ENCODE measurements at places on chromosomes 7 and 10. TPM values are rescaled to one million over a fixed set of nuclear protein-coding genes. Genes with fewer than 3 reads are reported as not detected.

GRCh38 chr10:102713539-102713813, 721 bp downstream of the ARL3 start:
- no peaks in the 10 kb centered on the region for H3K27me3 ChIP-seq
- peak overlapping the region; percentile 51 for H3K27ac ChIP-seq
- peaks cover 12% of the 10 kb centered on the region for H3K4me1 ChIP-seq
- no peak for DNase-seq
- H3K4me3 ChIP-seq: peak overlapping the region; percentile 85

GRCh38 chr10:46033602-46034011, 3.2 kb upstream of the NCOA4 start:
- no peak overlapping the region for H3K4me3 ChIP-seq
- H3K27me3 ChIP-seq: no peaks in the 10 kb centered on the region
- no peak for DNase-seq
- H3K36me3 ChIP-seq: no peaks in the 10 kb centered on the region
- H3K27ac ChIP-seq: no peak overlapping the region

DNA sequence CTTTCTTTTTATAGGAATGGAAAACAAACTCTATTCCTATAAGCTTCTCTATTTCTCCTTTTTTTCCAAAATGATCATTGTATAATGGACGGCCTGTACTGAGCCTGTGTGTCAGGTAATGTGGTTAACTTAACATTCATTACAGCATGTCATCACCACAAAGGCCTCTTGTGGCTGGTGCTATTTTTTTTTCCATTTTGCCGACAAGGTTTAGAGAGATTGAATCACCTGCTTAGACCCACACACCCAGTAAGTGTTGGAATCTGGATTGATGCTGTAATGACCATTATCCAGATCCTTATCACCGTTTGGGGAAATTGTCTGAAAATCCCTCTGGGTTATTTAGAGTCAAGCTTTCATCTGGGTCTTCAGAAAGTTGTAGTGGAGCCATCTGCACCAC, 18.5 kb downstream of the AKR1B15 start:
- peaks cover 4% of the 10 kb centered on the region for H3K4me1 ChIP-seq
- H3K27ac ChIP-seq: no peak overlapping the region
- H3K36me3 ChIP-seq: no peaks in the 10 kb centered on the region
- H3K4me3 ChIP-seq: no peak overlapping the region

DNA sequence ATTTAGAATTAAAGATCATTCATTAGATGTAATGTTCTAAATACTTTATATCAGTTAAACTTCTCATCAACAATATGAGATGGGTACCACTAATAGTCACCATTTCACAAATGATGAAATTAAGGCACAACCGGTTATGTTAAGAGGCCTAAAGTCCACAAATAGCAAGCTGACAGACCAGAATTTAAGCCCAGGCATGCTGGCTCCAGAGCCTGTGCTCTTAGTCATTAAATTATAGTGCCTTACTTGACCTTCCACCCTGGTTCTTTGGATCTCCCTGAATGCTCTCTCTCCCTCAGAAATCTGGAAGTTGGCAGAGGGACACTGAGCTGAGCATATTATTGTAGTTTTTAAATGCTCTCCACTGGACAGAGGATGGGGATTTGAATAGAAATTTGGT, 3.6 kb downstream of the LIPN start:
- DNase-seq: no peak
- no peak overlapping the region for H3K4me3 ChIP-seq
- H3K27ac ChIP-seq: no peak overlapping the region
- H3K36me3 ChIP-seq: no peaks in the 10 kb centered on the region

TDRD1 gene
- not detected for total RNA-seq

DNA sequence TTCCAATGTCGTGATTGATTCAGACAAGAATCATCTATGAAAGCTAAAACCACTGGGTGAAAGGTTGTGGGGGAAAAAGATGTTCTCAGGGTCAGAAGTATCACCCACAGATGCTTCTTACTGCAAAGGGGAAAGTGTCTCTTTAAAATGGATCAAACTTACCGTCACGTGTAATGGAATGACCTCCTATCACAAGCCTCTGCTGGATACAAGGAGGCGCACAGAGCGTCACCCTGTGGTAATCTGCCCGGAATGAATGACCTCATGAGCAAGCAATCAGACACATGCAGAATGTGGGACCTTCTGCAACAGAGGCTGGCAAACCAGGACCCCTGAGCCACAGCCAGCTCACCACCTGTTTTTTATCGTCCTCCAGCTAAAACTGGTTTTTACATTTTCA, 33.0 kb downstream of the WIPF3 start:
- H3K36me3 ChIP-seq: no peaks in the 10 kb centered on the region
- no peak overlapping the region for H3K27ac ChIP-seq
- no peak for DNase-seq
- H3K4me3 ChIP-seq: no peak overlapping the region

DNA sequence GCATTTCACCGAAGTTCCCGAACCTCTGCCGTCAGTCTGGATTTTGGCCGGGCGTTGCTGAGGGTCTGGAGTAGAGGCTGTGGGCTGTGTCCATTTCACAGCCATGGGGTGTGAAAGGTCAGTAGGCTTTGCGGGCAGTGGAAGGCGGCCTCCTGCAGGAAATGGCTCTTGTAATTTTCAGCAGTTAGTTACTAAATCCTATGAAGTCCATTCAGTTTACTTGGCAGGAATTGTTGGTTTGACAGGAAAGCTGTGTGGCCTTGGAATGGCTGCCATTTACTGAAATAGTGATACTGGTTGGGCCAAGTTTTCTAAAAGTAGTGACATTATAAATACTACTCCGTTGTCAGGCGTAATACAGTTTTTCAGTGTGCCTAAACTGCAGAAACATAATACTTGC, 303.7 kb downstream of the CCDC3 start:
- no peaks in the 10 kb centered on the region for H3K36me3 ChIP-seq
- H3K4me1 ChIP-seq: peaks cover 16% of the 10 kb centered on the region
- no peak overlapping the region for H3K27ac ChIP-seq

- no peaks in the 10 kb centered on the region for H3K27me3 ChIP-seq
- no peak overlapping the region for H3K4me3 ChIP-seq
- H3K36me3 ChIP-seq: no peaks in the 10 kb centered on the region
Measured at GRCh38 chr10:88850712-88851111, 932 bp downstream of the ANKRD22 start.

DNA sequence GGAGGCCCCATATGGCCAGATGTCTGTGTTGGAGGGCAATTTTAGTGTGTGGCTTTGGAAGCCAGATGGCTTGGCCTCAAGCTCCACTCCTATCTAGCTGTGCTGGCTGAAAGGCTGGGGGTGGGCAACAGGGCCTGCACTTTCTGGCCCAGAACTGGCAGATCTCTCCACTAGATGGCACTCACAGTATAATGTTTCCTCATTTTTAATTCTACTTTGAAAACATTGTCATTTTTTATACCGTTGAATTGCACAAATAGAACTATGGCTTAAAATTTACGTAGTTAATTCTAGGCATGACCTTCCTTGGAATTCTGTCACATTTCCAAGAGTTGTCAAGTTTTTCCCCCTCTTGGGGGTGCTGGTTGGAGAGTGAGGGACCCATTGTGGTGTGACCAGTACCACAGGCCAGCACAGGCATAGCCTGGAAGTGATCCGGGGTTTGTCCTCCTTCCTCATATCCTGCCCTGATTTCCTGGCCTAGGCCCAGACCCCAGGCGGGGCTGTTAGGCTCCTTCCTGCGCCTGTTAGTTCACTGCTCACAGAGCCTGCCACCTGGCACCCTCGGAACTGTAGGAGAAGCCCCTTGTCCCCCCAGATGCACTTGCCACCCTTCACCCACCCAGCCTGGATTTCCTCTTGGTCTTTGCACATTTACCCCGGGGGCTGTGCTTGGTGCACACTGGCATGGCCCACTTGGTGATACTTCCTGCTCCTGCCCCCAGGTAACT, 52.8 kb downstream of the ARHGAP22 start:
- H3K4me3 ChIP-seq: no peak overlapping the region
- DNase-seq: no peak
- no peaks in the 10 kb centered on the region for H3K36me3 ChIP-seq
- peaks cover 3% of the 10 kb centered on the region for H3K4me1 ChIP-seq

DNA sequence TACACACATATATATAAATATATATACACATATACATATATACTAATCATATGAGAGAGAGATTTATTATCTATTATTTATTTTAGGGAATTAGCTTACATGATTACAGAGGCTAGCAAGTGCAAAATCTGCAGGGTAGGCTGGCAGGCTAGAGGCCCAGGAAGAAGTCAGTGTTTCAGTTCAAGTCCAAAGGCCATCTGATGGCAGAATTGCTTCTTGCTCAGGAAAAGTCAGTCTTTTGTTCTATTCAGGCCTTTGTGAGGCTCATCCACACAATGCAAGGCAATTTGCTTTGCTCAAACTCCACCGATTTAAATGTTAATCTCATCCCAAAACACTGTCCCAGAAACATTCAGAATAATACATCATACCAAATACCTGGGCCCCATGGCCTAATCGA, 2.6 kb upstream of the C10orf120 start:
- DNase-seq: no peak
- no peaks in the 10 kb centered on the region for H3K4me1 ChIP-seq
- no peak overlapping the region for H3K4me3 ChIP-seq
- H3K27me3 ChIP-seq: no peaks in the 10 kb centered on the region
- H3K27ac ChIP-seq: no peak overlapping the region

NHLRC2 gene
- 21.9 TPM for total RNA-seq

GRCh38 chr10:7354330-7355047, 56.3 kb downstream of the SFMBT2 start:
- H3K36me3 ChIP-seq: no peaks in the 10 kb centered on the region
- no peaks in the 10 kb centered on the region for H3K4me1 ChIP-seq
- no peak for DNase-seq
- H3K27me3 ChIP-seq: no peaks in the 10 kb centered on the region
- no peak overlapping the region for H3K4me3 ChIP-seq

DNA sequence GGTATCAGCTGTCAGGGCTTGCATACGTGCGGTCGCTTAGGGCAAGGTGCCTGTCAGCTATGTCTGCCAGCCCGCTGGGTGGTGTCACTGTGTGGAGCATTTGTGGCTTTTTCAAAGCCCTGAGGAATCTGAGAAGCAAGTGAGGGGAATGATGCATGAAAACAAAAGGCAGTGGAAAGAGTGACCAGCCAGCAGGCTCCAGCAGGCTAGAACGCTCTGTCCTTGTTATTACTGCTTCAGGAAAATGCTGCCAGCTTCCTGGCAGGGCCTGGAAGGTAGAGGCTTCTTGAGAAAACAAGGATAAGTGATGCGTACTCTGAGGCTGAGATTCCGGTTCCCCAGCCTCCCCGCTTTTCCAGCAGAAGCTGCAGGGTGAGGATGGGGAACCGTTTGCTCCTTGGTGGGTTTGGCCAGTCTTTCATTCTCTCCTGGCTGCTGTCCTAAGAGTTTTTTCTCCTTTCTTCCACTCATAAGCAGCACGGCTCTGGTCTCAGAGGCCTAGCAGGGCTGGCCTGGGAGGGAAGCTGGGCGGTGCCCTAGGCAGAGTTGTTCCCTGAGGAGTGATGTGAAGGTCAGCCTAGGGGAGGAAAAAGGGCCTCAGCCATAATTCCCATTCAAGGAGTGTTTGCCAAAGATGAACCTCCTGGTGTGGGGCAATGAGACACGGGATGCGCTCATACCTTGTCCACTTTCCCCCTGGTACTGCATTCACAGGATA, 42.8 kb upstream of the MKLN1 start:
- no peaks in the 10 kb centered on the region for H3K27me3 ChIP-seq
- peak overlapping the region; percentile 54 for H3K4me3 ChIP-seq
- no peaks in the 10 kb centered on the region for H3K36me3 ChIP-seq
- peaks cover 27% of the 10 kb centered on the region for H3K4me1 ChIP-seq
- DNase-seq: peak; percentile 47

CDHR1 gene
- 0.14 TPM for total RNA-seq

NKX1-2 gene
- total RNA-seq: not detected

DNA sequence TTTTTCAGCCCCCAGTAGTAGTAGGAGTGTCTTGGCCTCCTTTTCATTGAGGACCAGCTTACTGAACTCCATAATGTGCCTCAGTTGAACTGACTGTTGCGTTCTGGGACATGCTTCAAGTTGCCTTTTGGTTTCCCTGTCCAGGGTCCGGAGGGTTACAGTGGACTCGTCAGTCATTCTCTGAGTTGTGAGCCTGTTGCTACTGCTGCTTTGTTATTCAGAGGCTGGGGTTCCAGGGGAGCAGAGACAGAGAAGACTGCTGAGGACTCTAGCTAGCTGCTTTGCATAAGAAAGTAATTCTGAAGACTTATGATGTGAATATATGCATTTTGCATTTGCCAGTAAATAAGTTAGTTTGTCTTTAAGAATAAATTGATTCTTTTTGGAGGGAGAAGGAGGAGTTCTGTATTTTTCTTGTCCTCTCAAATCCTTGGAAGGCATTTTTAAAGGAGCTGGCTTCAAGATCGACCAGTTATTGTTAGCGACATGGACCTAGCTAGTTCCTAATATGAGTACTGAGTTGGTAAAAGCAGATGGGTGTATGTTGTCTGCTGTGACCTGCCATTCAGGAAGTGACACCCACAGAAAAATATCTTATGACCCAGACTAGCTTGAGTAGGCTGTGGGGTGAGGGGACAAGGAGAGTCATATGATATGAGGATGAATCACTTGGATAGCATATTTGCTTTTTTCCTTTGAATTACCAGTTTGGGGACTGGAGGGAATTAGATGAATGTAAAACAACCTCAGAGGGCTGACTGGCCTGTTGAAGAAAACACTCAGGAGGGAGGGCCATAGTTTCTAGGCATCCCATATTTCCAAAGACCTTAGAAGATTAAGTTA, 8.3 kb downstream of the PI4K2A start:
- no peak for DNase-seq
- peaks cover 10% of the 10 kb centered on the region for H3K4me1 ChIP-seq
- H3K36me3 ChIP-seq: peaks cover 20% of the 10 kb centered on the region
- H3K4me3 ChIP-seq: no peak overlapping the region

DNA sequence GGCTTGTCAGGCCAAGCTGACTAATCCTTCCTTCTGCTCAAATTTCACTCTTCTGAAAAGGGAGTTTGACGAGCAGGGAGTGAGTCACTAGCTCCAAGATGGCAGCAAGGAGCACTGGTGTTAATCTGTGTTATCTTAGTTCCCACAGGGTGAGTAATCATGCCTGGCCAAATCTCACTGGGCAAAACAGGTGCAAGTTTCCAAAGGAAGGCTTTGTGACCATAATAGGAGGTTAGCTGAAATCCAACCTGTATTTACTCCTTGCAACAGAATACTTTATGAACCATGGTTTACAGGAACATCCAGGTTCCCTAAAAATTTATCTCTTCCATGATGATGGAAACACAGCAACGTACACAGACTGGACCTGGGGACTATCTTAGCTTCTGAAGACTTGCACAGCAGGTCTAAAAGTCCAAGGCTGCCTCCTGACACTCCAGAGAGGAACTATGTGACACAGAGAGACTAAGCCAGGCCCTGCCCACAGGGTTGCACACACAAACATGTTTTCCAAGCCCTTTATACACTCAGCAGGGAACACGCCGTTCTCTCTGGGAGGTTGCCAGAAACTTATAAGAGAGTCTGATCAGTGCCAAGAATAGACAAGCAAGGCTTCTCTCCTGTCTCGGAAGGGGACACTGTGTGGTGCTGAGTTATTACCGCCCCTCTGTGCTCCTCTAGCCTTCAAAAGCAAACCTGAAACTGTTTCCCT, 46.3 kb downstream of the PDK4 start:
- H3K4me3 ChIP-seq: peak overlapping the region; percentile 42
- peak; percentile 94 for DNase-seq
- peaks cover 76% of the 10 kb centered on the region for H3K4me1 ChIP-seq
- H3K36me3 ChIP-seq: no peaks in the 10 kb centered on the region
- no peaks in the 10 kb centered on the region for H3K27me3 ChIP-seq
- H3K27ac ChIP-seq: peak overlapping the region; percentile 91

- H3K36me3 ChIP-seq: no peaks in the 10 kb centered on the region
- no peak overlapping the region for H3K4me3 ChIP-seq
- no peaks in the 10 kb centered on the region for H3K27me3 ChIP-seq
- H3K4me1 ChIP-seq: no peaks in the 10 kb centered on the region
- H3K27ac ChIP-seq: no peak overlapping the region
Measured at GRCh38 chr10:60644436-60645130, 133.7 kb upstream of the CDK1 start.

Measured in thoracic aorta (tissue), 2 donors.